ENCODE measurements at places on chromosomes 5 and 9. TPM values are rescaled to one million over a fixed set of nuclear protein-coding genes. Genes with fewer than 3 reads are reported as not detected.

The TLR4 gene
- 8.8 TPM for total RNA-seq

The OR1J2 gene
- not detected for total RNA-seq

The ARID3C gene
- total RNA-seq: 0.31 TPM

The CEP72 gene
- 7.7 TPM for total RNA-seq

The CIZ1 gene
- 30.1 TPM for total RNA-seq

The PLAC8L1 gene
- not detected for total RNA-seq

All from tongue (tissue), 3 donors.